Activated CD4-positive, alpha-beta memory T cell treated with anti-CD3 and anti-CD28 coated beads for 36 hours (primary cell): ENCODE measurements at places on chromosomes 11 and 22.

DNA sequence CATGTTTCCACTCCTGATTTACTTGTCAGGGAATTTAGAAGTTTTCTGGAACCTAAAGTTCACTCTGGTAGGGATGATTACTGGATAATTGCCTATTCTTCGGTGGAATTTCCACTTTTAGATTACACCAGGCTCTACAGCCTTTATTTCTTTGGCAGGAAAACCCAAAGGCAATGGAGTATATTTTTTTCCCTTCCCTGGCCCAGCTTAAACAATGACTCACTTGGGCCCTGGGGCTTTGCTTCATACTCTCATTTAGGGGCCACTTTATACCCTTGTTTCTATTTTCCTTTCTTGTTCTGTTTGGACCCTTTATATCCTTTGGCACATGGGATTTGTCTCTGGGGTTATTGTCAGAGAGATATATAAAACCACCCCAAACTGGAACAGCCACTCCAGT is 114.7 kb downstream of the CSTPP1 start:
- DNase-seq: no peak

DNA sequence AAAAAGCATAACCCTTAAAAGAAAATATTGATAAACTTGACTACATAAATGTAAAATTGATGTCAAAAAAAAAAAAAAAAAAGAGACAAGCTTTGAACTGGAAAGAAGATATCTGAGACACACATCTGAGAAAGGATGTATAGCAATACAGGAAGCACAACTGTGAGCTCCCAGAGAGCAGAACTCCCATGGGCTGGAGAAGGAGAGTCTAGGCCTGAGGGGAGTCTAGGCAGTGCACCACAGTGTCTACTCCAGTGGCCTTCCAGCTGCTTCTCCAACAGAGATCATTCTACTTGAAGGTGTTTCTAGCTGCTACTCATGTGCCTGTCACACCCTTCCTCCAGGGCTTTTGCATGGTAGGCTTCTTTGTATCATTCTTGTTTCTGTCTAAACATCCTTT is 54.2 kb upstream of the SYT9 start:
- no peak for DNase-seq

- no peak for DNase-seq
Measured at GRCh38 chr11:131666617-131667016, 296.2 kb downstream of the NTM start.

- DNase-seq: no peak
Measured at GRCh38 chr22:45460288-45461109, 42.2 kb upstream of the FBLN1 start.

GRCh38 chr11:82791779-82792178 is 58.1 kb upstream of the FAM181B start:
- DNase-seq: no peak

DNA sequence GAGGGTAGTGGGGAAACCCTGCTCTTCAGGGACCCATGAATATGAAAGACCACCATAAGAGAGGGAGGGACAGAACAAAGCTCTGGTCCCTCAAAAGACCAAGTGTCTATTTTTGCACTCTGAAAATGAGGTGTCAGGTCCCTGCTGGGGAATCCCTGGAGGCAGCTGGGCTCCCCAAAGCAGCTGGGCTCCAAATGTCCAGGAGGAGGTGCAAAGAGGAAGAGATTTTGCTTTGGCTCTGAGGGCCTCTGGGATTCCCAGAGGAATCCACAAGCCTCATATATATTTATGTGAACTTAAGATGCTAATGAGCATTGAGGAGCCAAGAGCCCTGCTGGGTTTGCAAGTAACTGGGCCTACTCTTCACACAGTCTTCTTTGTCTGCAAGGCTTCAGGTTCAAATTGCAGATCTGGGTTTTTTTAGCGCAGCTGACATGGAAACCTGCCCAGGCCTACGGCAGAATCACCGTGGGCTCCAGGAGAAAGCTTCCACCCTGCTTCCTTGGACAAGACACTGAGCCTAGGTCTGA is 26.0 kb downstream of the CLMP start:
- DNase-seq: no peak

GRCh38 chr11:44737245-44738085 is 10.7 kb downstream of the TSPAN18 start:
- DNase-seq: peak; percentile 19

DNA sequence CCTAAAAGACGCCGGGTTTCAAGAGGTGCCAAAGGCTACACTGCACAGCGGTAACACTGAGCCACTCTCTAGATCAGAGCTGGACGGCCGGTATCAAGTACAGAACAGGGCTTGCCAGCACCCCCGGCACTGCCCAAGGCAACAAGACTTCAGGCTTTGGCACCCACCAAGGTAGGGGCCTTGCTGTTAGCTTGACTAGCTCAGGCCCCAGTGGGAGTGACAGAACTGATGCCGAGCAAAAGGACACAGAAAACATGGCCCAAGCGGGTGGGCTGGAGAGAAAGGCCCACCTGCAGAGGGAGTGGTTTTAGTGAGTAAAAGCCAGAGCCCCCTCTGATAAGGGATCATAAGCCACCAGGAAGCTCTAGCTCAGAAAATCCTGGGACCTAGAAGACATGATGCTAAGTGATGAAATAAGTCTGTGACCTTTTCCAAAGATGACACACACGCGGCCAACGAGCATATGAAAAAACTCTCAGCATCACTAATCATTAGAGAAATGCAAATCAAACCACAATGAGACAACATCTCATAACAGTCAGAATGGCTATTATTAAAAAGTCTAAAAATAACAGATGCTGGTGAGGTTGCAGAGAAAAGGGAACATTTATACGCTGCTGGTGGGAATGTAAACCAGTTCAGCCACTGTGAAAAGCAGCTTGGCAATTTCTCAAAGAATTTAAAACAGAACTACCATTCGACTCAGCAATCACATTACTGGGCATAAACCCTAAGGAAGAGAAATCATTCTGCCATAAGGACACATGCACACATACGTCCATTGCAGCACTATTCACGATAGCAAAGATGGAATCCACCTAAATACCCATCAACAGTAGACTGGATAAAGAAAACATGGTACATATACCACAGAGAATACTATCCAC is 12.9 kb downstream of the EHD1 start:
- DNase-seq: peak; percentile 78

DNA sequence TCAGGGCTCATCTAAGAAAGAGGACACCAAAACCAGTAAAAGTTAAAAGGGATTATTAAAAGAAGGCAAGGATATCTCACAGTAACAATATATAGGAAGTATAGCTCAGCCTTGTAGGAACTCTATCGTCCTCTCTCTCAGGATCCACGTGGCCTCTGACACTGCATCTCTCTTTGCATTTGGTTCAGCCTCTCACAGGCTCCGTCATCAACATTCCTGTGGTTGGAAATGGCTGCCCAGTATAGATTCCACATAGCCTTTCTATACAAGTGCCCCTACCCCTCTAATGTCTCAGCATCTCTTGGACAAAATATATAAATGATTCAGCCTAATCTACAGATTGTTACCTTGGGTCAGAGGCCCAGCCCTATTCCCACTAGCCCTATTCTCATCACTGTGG is 101.3 kb upstream of the DBX1 start:
- DNase-seq: no peak

DNA sequence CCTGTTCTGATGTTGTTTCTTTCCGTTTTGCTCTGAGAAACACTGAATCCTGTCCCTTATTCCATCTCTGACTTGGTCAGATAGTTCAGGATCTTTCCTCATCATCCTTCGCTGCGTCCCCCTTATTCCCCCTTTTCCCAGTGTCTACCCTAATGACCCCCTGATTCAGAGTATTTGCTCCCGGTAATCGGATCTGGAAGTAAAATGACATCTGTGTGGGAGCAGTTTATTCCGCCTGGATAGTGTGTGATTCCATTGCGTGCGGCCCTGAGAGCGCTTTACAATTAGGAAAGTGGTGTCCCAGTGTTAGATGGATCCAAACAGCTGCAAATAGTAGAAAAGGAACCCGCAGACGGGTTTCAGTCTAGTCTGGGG is 606 bp downstream of the DRG1 start:
- DNase-seq: no peak

DNA sequence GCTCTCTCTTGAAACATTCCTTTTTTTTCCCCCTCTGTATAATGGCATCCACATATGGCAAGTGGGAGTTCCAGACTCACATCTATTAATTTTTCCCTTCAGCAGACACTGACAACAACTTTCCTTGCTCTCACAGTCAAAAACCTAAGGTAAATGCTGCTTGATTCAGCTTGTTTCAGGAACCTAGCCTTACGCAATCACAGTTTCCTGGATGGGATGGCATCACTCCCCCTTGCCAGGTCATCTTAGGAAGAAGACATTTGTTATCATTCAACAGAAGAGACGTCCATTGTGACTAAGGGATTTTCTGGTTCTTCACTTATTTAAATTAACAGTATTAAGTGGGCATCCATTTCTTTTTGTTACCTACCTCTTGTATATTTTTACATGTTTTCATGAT is 112.0 kb upstream of the PDGFD start:
- no peak for DNase-seq

DNA sequence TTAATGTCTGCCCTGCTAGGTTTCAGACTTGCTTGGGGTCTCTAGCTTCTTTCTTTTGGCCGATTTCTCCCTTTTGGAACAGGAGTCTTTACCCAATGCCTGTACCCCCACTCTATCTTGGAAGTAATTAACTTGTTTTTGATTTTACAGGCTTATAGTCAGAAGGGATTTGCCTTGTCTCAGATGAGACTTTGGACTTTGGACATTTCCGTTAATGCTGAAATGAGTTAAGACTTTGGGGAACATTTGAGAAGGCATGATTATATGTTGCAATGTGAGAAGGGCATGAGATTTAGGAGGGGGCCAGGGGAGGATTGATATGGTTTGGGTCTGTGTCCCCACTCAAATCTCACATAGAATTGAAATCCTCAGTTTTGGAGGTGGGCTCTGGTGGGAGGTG is 5.1 kb downstream of the KDM4F start:
- DNase-seq: no peak

- DNase-seq: no peak
Measured at GRCh38 chr22:28014211-28015045, 95.4 kb upstream of the PITPNB start.

GRCh38 chr22:27156821-27157489 is 499.6 kb downstream of the MIAT start:
- no peak for DNase-seq

DNA sequence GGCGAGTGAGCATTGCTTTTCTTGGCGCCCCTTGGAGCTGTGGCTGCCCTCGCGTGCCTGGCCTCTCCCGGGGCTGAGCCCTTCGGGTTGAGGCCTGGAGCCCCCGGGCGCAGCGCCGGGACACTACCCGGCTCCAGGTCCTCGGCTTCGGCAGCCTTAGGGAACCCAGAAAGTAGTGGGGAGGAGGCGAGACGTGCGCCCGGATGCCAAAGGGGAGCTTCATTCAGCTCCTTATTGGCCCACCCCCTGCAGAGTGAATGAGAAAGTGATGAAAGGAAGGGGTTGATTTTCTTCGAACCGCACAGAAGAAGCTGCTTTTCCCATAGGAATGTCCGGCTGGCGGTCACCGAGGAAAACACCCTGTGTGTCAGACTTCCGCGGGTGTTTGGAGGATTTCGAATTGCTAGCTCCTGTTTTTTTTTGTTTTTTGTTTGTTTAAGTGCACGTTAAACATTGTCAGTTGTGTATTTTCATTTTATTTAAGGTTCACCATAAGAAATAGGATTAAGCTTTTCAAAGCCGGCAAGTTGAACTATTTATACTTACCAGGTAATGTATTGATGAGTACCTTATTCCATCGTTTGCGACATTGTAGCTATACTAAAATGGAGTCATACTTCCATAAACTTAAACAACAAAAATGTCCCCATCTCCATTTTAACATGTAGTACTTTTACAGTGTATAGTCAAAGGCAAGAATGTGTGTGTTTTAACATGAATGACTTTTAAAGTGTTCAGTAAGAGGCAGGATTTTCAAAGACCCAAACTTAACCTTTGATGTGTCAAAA is 841 bp upstream of the EIF4G2 start:
- peak; percentile 46 for DNase-seq

GRCh38 chr11:66112601-66113499 is 42.8 kb downstream of the PACS1 start:
- no peak for DNase-seq

- DNase-seq: no peak
Measured at GRCh38 chr22:36767035-36767775, 8.7 kb downstream of the IFT27 start.

GRCh38 chr11:69834251-69834650 is 15.0 kb upstream of the FGF3 start:
- DNase-seq: no peak

GRCh38 chr22:31329453-31330215 is 16.5 kb downstream of the PATZ1 start:
- DNase-seq: no peak

GRCh38 chr11:5992604-5993251 is 5.9 kb upstream of the OR52L1 start:
- no peak for DNase-seq

DNA sequence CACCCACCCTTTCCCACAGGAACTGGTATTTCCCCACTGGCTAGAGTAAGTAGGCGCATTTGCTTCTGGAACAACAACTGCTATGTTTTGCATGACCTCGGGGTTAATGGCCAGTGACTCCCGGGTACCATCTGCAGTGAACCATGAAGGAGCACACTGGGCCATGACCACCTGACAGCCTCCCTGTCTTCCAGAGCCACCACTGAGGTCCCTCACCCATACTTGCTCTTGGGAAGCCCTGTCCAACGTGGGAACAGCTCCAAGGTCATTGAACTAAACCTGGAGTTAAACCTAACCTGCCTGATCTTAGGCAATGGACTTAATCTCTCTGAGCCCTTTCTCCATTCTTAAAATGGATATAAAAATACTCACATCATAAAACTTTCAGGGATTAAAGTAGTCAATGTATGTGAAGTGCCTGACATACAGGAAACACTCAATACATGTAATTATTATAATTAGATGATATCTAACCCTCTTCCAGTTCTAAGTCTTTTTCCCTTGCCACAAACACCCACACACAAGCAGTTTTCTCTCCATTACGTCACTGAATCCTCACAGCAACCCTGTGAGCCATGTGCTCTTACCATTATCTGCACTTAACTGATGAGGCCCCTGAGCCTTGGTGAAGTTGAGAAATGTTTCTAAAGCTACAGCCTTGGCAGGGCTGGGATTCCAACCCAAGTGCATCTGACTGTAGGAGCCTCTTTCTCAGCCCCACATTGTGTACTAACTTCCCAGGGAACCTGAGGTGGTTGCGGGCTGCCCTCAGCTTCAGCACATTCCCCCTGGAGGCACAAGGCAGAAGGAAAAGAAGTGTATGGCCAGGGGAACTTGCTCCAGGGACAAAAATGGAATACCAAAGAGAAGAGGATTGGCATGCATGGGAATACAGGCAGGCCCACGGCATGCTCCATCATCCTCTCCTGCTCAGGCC is 74.5 kb upstream of the NCAM1 start:
- DNase-seq: no peak

GRCh38 chr22:31081963-31082605 is 966 bp downstream of the SMTN start:
- peak; percentile 60 for DNase-seq

DNA sequence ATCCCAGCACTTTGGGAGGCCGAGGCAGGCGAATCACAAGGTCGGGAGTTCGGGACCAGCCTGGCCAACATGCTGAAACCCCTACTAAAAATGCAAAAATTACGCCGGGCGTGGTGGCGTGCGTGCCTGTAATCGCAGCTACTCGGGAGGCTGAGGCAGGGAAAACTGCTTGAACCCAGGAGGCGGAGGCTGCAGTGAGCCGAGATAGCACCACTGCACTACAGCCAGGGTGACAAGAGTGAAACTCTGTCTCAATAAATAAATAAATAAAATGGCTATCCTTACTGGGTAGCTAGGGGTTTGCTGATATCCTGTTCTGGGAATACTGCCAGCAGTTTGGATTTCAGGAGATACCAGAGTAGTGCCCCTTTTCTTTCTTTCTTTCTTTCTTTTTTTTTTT is 2.4 kb upstream of the RBM14 start:
- no peak for DNase-seq
